Left ventricle myocardium superior (tissue), 1 donor: ENCODE measurements at places on chromosomes 2 and 18.

DNA sequence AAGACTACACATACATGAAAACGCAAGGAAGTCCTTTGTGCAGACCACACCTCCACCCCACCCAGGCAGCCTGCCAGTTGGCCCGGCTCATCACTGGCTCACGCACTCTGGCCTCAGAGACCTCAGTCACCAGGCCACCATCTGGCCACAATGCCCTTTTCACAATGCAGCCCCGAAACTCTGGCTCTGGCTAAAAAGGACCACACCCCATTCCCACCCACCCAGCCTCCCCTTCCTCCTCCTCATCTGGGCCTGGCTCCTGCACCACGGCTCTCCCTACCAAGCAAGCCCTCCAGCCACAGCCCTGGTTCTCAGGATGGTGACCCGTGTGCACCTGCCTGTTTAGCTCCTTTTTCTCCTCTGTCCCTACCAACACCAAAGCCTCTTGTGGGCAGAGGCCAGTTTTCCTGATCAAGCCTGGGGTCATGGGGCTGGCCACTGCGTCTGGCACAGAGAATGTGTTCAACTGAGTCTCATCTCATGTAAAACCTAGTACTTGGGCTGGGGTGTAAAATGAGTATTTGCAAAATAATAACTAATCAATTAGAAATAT, 7.4 kb downstream of the HDAC4 start:
- DNase-seq: peak; percentile 85

DNA sequence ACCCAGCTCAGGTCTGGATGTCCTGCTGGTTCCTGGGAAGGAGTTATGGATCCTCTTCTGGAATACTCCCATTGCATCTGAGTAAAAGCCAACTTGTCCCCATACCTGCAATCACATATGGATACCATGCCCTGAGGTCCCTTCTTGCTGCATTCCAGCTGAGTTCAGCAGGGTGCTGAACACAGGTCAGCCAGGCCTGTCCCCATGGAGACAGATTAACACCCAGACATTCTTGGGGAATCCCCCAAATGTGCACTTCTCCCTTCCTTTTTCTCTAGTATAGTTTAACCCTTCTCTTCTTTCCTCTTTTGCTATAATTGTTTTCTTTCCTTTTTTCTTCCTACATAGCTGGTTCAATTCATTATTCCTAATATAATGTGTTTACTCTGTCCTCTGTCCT, 799.6 kb upstream of the HS6ST1 start:
- no peak for DNase-seq

GRCh38 chr2:69247583-69247982, 139.4 kb downstream of the GFPT1 start:
- DNase-seq: no peak

GRCh38 chr2:220510668-220511067, 883.2 kb downstream of the SLC4A3 start:
- no peak for DNase-seq

GRCh38 chr2:157158111-157158510, 99.4 kb upstream of the GALNT5 start:
- no peak for DNase-seq
